ENCODE measurements at places on chromosomes 5 and 9.

GRCh38 chr5:134026521-134027287 is 21.9 kb upstream of the VDAC1 start:
- DNase-seq: peak; percentile 59

GRCh38 chr9:133513214-133514100 is 11.3 kb downstream of the MYMK start:
- DNase-seq: peak; percentile 30

GRCh38 chr5:119390404-119390803 is 34.6 kb downstream of the TNFAIP8 start:
- no peak for DNase-seq

- no peak for DNase-seq
These were observed 29.0 kb upstream of the ANKRD33B start for GRCh38 chr5:10534561-10535530.
